ENCODE measurements at places on chromosomes 5 and 9.

DNA sequence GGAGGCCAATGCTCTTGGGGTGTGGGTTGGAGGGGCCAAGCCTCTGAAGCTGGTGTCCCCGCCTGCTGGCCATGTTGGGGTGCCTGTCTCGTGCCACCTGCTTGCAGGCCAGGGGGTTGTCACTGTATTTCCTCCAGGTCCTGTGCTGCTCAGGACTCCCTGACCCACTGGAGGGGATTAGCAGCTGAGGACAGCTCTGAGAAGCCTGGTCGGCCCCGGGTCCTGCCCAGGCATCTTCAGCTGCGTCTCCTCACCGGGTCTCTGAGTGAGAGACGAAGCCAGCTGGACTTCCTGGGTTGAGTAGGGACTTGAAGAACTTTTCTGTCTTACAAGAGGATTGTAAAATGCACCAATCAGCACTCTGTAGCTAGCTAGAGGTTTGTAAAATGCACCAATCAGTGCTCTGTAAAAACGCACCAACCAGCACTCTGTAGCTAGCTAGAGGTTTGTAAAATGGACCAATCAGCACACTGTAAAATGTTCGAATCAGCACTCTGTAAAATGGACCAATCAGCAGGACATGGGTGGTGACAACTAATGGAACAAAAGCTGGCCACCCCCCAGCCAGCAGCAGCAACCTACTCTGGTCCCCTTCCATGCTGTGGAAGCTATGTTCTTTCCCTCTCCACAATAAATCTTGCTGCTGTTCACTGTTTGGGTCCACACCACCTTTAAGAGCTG lies 20.6 kb upstream of the SLC9A3 start:
- DNase-seq: no peak

- DNase-seq: peak; percentile 31
These were observed 161.5 kb upstream of the KIF2A start for GRCh38 chr5:62144401-62145022.

- DNase-seq: no peak
These were observed 194.2 kb downstream of the TENT4A start for GRCh38 chr5:6907320-6907918.

DNA sequence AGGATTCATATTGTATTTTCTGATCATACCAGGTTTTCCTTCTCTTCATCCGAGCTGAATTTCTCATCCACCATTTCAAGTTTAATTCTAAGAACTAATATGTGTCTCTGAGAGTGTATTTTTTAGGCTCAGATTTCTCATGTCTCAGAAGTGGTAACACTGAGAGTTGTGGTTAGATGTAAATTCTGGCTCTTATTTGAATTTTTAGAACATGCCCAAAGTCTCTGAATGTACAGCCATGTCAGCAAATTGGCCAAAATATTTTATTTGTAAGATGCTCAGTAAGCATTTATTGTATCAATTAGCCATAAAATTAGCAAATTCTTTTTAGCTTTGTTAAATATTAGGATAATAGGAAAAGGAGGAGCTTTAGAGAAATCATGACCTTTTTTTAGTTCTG lies 16.6 kb downstream of the SV2C start:
- DNase-seq: no peak

GRCh38 chr9:35826071-35826701 lies 2.3 kb downstream of the FAM221B start:
- DNase-seq: no peak

- no peak for DNase-seq
These were observed 33.5 kb downstream of the GNA14 start for GRCh38 chr9:77614645-77615044.

- no peak for DNase-seq
These were observed 167.3 kb downstream of the MUSK start for GRCh38 chr9:110835859-110836271.

GRCh38 chr9:40884072-40884901 lies 244.2 kb downstream of the FOXD4L6 start:
- DNase-seq: no peak

- no peak for DNase-seq
These were observed 1200.6 kb upstream of the ACO1 start for GRCh38 chr9:31183866-31184265.

DNA sequence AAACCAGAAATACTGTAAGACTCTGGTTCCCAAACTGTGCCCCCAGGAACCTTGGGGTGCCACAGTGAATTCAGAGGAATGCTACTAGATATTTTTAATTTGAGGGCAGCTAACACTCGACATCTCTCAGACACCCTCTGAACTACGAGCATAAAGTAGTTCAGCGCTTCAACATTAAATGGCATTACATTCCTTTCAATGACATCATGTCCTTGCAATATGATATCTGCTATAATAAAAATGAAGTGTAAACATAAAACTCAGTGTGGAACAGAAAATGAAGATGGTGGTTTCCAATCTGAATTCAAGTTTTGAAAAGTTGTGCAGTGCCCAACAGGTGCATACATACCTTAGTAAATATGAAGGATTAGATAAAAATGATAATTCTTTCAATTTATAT lies 116.1 kb downstream of the LPAR1 start:
- DNase-seq: no peak

- no peak for DNase-seq
These were observed 514.7 kb upstream of the GRIN3A start for GRCh38 chr9:102253099-102253498.

GRCh38 chr5:37738865-37739488 lies 100.9 kb downstream of the GDNF start:
- no peak for DNase-seq
